ENCODE measurements at places on chromosomes 7 and 10.

DNA sequence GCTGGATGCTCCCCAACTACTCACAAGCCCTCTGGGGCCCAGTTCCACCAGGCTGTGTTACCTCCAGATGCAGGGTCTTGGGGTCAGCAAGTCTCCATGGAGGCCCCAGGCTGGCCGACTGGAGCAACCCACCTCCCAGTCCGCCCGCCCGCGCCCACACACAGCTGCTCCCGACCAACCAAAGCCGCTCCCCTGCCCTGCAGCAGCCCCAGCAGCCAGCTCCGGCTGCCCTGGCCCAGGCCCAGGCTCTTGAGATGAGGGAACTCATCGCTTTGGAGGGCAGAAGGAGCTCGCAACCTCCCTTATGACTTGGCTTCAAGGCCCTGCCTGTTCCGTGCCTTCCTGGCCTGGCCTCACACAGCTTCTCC, 47.2 kb downstream of the LRRC20 start:
- DNase-seq: no peak

DNA sequence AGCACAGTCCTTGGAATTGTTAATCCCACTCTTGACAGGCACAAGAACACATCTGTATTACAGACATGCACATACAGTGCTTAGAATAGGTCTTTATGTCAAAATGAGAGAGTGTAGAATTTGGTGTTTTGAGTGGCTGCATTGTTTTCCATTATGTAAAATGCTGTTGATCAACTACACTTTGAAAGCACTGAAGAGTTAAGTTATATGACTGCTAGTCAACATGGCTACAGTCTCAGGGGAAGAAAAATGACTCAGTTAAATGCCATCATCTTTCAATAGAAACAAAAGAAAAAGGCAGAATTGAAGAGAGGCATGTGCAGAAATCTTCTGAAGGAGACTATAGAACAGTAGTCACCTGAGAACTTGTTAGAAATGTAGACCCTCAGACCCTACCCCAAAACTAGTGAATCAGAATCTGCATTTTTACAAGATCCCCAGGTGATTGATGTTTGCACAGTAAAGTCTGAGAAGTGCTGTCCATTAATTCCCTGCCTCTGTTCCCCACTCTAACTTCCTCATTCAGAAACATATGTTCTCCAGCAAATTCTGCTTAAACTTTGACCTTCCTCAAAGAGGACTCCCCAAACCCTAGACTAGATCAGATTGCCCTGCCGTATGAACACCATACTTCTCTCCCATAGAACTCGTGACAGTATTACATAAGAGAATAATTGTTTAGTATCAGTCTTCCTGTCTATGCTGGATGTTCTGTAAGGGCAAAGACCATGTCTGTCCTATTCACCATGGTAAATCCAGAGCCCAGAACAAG, 16.0 kb downstream of the SND1 start:
- no peak for DNase-seq

DNA sequence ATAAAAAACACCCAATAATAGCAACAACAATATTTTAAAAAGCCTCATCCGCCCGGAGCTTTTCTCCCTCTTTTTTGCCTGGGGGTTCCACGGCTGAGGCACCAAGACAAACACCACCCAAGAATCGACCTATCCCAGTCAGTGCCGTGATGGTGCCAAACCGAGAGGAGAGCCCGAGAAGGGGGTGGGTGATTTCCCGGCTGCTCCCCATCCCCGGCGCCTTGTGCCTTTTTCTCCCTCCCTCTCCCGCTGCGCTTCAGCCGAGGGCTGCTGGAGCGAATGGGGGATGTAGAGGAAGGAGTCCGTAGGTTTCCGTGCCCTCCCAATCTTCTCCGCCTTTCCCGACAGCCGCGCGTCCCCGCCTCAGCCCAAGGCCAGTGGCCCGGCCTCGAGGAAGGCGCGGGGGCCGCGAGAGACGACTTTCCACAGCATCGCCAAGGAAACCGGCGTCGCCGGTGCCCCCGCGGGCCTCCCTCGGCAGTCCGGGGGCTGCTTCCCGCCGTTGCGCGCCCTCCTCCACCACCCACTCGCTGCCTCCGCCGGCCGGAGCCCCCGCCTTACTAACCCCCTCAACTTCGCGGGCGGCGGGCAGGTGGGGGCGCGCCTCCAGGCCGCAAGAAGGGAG, 1.3 kb downstream of the EGR2 start:
- peak; percentile 26 for DNase-seq

DNA sequence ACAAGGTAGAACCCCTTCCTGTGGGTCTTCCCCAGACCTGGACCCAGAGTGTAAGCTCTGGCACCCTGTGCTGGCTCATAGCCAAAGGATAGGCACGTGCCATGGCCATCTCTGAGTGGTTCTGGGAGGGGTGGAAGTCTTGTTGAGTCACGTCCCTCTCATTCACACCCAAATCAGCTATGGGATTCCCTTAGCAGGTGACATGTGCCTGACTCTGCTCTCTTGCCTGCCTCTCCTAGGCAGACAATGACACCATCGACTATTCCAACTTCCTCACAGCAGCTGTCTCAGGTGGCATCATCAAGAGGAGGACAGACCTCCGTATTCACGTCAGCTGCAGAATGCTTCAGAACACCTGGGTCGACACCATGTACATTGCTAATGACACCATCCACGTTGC, 59.8 kb downstream of the C10orf120 start:
- no peak for DNase-seq

- DNase-seq: no peak
These were observed 1.3 kb downstream of the FAS start for GRCh38 chr10:88991899-88992320.

DNA sequence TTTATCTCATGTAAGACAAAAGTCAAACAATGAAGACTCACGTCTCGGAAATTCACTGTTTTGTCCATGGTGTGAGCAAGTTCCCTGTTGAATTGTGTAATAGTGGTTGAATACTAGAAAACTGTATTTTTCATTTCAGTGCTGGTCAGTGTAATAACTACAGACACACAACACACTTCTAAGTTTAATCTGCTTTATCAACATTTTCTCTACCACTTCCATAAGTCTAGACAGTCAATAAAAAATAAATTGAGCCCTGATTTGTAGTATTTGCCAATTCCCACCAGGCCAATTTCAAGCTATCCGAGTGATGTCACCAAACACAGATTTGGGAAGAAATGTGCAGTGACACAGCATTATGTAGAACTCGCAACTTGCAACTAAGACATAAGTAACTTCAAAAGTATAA, 81.9 kb downstream of the GPR141 start:
- DNase-seq: no peak

DNA sequence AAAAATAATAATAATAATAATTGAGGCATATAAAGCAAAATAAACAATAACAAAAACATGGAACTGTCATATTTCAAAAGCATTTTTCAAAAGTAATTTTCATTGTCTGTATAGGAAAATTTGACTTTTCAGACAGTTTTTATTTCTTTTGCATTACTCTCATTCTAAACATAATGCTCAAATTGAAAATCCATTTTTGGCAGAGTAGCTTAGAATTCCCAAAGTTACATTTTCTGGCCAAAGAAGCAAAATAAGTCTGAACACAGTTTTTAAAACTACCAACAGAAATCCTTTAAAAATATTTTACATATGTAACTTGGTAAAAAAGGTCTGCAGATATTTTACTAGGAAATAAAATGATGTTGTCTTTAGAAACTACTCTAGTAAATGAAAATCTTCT, 535.4 kb downstream of the ANKRD7 start:
- DNase-seq: no peak

GRCh38 chr7:111394891-111395290, 167.4 kb downstream of the IMMP2L start:
- no peak for DNase-seq

DNA sequence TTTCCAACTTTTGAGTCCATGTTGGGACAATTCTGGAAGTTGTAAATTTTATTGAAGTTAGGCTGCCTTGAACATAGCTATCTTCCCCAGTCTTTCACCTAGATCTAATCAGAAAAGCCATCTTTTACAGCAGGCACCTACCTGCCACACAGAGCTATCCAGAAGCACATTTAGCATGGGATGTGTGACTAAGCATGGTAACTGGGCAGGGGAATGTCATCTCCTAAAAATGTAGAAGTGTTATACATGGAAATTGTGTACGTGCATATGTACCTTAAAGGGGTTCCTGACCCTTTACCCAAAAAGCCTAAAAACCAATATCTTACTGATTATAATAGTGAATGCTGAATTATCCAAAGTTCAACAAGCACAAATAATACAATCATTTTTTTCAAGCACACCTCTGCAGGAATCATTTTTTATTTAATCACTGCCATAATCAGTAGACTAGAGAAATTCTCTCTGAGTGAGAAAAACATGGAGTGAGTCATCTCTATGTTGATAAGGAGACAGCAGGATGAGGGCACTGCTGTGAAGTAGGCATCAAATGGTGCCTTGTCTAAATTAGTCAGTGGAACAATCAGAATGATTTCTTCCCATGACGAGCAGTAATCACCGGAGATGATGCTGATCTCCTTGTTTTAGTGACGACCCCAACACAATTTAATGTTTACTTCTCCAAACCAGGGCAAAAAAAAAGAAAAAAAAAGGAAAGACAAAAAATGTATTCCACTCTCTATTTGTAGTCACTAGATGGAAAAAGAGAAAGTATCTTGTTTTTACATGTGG, 75.9 kb downstream of the SORBS1 start:
- DNase-seq: no peak

DNA sequence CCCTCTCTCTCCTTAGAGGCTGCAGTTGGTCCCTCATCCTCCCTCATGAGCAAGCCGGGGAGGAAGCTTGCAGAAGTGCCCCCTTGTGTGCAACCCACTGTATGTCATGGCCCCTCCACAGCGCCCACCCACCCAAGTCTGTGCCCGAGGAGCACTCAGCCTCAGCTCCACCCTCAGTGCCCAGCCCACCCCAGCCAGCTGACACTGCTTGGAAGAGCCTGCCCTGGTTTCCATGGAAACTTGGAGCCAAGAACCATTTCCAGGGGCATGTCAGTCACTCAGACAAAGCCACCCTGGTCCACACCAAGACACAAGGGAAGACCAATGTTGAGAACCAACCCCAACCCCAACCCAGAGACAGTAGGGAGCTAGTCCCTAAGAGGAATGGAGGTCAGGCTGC, 79.5 kb downstream of the PAX2 start:
- no peak for DNase-seq

DNA sequence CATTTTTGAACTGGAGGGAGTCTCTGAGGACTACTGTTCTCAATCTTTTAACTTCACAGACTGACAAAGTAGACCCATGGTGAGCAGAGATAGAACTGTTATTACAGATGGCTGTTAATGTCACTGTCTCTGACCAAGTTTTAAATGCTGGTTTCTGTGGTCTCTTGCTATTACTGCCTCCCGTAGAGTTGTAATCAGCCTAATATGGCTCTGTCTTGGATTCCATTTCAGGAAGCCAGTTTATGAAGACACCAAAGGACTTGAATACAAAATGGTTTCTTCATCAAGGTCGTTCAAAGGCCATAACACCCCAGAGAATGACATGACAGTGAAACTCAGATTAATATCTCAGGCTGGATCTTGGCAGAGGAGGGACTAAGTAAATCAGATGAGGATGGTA, 3.9 kb downstream of the SFRP4 start:
- no peak for DNase-seq

GRCh38 chr10:87579563-87579962, 74.9 kb downstream of the MINPP1 start:
- DNase-seq: no peak

DNA sequence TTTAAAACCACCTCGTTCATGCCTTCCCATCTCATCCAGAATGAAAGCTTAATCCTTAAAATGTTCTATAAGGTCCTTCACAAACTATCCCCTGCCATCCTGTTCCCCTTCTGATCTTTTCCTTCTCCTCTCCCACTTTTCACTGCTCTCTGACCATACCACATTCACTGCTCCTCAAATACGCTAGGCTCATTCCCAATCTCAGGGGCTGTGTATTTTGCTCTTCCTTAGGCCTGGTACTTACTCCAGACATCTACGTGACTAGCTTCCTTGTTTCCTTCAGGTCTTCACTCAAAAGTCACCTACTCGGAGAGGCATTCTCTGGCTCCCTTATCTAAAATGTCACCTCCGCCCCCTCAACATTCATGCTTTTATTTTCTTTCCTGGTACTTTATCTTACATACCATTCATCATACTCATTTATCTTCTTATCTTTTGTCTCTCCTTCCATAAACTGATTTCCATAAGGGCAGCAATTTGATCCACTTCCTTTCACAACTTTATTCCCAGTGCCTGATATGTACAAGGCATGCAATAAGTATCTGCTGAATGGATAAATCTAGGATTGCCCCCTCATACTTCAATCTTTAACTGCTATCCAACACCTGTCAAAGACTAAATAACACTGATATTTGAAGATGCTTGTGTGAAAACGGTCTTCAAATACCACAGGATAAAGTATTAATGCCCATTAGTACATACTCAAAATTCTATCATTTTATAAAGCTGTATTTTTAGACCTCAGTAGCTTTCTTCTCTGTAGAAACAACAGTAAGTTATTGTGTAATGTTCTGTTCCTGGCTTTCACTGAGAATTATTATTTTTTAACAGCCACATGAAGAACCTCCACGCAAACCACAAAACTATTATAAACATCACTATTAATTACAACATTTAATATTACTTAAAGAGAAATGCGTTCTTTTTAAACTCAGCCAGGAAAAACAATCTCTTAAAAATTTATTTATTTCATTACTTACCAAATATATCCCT, 27.0 kb downstream of the JMJD1C start:
- no peak for DNase-seq

DNA sequence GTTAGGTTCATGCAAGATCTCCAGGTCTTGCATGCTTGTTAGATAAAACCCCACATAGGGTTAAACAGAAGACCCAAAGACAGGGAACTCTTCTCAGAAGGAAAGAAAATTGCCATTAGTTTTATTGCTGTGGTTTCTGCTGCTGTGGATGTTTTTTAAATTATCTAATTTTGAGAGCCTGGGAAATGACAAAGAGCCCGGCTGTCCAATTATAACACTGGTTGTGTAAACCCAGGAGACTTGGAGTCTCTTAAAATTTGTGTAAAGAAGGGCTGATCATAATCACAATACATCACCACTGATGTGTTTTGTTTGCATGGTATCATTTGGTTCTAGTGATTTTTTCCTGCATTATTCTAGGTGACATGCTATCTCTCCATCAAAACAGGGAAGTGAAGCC, 246.5 kb upstream of the MYO3A start:
- DNase-seq: no peak

DNA sequence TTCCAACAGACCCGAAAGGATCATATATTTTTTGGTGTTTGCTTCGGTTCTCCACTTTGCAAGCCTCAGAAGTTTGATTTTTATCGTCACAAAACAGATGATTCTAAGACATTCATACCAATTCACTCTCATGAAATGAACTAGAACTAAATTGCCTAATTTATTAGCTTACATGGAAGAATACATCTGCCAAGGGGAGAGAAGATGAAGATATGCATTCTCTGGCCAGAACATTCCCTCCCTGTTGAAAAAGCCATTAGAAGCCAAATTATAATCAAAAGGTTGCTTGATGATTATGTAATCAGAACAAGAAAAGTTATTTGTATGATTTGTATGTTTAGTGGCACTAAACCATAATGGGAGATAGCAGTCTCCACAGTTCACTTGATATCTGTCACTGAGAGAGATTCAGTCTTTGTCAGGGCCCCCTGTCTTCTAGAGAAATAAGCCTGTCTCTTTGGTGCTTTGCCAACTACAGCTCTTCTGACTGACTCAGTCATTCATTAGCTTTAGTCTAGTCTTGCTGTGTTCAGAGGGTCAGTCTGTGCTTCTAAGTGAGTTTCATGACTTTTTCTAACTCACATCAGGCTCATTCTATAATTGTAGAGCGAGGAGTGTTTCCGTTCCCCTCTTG, 95.3 kb upstream of the GNAI1 start:
- no peak for DNase-seq
